ENCODE measurements at places on chromosomes 13 and 19. TPM values are rescaled to one million over a fixed set of nuclear protein-coding genes. Genes with fewer than 3 reads are reported as not detected.

DNA sequence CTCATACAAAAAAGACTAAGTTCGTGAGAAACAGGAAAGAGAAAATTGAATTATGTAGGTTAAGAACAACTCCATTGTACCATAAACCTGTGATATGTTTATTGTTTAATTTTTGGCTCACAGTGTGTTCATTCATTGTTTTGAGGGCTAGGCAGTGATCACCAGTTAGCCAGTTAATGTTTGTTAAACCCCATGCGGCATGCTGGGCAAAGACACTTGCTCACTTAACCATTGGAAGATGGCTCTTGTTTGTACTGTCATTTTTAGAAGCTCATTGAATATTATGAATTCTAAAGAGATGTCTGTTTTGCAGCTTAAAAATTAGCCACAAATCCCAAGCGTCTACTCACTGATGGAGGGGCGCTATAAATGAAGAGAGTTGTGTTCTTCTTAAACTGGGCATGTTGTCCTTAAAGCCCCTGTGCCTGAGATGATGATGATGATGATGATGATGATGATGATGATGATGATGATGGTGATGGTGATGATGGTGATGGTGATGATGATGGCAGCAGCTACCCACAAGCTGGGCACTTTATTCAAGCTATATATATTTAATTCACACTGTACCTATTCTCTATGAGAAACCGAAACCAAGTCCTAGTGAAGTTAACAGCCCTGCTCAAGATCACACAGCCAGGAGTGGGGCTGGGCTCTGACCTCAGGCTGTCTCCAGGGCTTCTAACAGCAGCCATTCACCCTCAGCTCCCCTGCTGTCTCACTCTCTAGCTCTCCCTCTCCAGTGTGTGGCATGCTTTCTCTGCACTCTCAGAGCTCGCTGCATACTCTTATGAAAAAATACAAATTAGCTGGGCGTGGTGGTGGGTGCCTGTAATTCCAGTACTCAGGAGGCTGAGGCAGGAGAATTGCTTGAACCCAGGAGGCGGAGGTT lies 169.1 kb downstream of the SHISA2 start:
- no peaks in the 10 kb centered on the region for H3K4me1 ChIP-seq
- H3K27ac ChIP-seq = no peak overlapping the region
- DNase-seq = no peak
- no peaks in the 10 kb centered on the region for H3K36me3 ChIP-seq

ZNF486 gene
- 6.2 TPM for total RNA-seq

CAMSAP3 gene
- 21.8 TPM for total RNA-seq

- no peaks in the 10 kb centered on the region for H3K27me3 ChIP-seq
- H3K36me3 ChIP-seq = no peaks in the 10 kb centered on the region
- H3K4me3 ChIP-seq = no peak overlapping the region
- peak; percentile 16 for DNase-seq
- H3K27ac ChIP-seq = no peak overlapping the region
- H3K4me1 ChIP-seq = peaks cover 44% of the 10 kb centered on the region
These were observed 1.6 kb upstream of the RGL3 start for GRCh38 chr19:11420429-11421370.

DNA sequence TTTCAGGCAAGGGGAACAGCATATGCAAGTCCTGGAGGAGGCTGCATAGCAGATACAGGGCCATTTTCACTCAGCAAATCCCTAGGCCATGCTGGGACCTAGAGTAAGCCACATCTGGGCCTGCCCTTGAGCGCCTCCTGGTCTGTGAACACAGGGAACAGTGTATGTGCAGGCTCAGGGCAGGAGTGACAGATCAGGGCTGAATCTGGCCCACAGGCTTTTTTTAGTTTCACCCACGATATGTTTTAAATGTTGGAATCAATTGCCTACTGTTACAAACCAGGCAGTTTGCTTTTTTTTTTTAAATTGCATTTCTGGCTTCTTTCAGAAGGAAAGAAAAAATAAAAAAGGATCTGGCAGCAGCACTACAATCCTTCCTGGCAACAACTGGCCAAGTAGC lies 1.5 kb upstream of the TMEM145 start:
- H3K27me3 ChIP-seq = no peaks in the 10 kb centered on the region
- no peak overlapping the region for H3K27ac ChIP-seq
- peaks cover 15% of the 10 kb centered on the region for H3K4me1 ChIP-seq
- no peak overlapping the region for H3K4me3 ChIP-seq
- no peak for DNase-seq

ANGPTL4 gene
- total RNA-seq = 110 TPM

- H3K27me3 ChIP-seq = no peaks in the 10 kb centered on the region
- H3K36me3 ChIP-seq = no peaks in the 10 kb centered on the region
- peaks cover 47% of the 10 kb centered on the region for H3K4me1 ChIP-seq
- peak overlapping the region; percentile 95 for H3K27ac ChIP-seq
- no peak for DNase-seq
These were observed 809 bp upstream of the B9D2 start for GRCh38 chr19:41364524-41365391.

Data from body of pancreas (tissue), 4 donors.